NCI-H2029 (cell line): ENCODE measurements at places on chromosomes 7 and 10.

DNA sequence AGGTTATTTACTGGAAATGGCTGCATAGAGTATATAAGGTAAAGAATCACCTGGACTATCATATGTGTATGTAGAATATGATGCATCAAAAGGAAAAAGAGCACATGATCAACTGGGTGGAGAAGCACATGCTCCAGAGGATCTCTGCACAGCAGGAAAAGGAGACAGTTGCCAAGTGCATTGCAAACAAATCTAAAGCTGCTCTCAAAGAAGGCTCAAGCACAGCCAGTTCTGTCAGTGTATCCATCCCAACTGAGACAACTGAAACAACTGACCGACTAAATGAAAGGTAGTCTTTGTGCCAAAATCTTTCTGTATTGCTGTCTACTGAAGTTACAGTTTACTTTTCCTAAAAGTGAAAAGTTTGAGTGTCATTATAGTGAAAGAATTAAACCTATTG, 83.2 kb upstream of the SGCE start:
- DNase-seq, result no peak

GRCh38 chr7:14639801-14640200, 262.8 kb downstream of the DGKB start:
- DNase-seq, result peak; percentile 83

DNA sequence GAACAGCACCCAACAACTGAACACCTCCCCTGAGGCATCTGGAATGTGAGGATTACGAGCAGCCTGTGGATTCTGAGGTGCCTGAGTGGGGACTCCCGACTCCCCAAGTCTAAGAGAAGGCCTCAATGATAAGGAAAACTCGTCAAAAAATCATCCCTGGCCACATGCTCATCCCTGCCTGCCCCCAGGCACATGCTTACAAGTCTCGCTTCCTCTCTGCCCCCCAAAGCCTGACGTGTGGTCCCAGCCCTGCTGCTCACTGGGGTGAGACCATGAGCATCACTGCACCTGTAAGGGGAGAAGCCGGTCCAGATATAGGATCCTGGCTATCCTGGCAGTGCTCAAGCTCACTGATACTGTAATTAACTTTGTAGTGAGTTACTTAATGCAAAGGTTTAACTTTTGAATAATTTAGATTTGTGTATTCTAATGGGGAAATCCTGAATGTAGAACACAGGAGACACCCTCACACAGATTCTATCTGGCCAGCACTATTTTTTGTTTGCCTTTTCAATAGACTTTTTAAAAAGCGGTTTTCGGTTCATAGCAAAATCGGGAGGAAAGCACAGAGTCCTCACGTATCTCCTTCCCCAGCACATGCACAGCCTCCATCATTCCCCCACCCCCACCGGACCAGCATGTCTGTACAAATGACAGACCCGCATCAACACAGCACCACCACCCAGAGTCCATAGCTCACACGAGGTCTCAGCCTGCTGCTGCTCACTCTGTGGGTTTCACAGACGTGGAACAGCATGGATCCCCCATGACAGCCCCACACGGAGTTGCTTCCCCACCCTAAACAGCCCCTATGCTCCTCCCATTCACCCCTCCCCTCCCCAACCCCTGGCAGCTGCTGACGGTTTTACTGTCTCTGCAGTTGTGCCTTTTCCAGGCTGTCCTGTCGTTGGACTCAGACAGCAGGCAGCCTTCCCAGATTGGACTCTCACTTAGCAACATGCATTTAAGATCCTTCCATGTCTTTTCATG, 167.9 kb downstream of the DIP2C start:
- no peak for DNase-seq

DNA sequence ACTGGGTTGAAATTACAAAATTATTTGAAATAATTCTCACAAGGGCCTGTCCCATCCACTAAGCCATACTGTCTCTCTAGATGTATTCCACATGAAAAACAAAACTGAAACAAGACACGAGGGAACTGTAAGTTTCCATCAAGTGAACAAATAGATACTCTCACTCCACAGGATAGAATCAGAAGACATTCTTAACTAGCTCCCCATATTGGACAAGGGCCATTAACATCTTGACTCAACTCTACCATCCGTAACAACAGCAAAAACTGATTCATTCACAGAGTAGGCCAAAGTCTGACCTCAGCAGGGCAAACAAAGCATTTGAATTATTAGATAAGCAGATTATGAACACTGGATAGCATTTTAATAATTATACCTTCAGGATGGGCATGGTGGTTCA, 29.1 kb downstream of the UBE2H start:
- no peak for DNase-seq

DNA sequence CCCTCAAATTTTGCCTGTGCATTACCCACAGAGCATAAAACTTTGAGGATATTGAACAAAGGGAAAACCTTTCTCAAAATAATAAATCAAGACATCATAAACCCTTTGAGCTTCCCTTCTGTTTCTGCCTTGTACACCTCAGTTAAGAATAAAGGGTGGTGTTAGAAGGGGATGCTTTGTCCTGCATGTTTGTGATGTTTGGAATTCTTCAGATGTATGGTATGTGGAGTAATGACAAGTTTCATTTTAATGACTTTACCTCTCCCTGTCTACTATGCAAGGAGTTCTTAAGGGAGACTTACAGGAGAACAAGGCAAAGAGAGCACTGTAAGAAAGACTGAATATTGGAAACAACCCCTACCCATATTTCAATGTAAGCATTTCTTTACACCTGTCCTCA, 99.2 kb downstream of the HECW1 start:
- DNase-seq, result no peak

GRCh38 chr10:73039635-73040034, 57.0 kb downstream of the P4HA1 start:
- DNase-seq, result no peak

DNA sequence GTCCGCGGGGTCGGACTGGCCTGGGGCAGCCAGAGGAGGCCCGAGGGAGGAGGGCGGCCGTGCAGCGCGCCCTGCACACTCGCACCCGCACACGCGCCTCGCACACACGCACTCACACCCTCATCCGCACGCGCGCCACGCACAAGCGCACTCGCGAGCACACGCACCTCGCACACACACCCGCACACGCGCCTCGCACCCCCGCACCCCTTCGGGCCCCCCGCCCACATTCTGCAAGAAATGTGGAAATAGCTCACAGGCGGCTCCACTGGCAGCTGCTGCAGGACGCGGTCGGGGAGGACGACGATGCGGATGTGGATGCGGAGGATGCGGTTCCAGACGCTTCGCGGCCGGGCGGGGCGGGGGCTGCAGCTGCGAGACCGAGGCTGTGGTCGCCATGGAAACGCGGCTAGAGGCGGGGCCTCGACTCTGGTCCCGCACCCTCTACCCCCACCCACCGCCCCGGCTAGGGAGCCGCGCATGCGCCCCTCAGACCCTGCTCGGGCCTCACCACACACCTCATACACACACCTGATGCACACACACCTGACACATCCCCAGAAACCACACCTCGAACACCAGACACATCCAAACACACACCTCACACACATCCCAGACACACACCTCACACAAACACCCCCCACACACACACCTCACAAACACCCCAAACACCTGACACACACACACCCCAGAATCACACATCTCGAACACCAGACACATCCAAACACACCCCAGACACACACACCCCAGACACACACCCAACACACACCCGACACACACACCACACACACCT, at the start of gene CALY:
CALY (minus strand) TSS at position 320 of the 793 bp plus-strand sequence. CDS start 7,907 bp downstream, outside the sequence.
- DNase-seq, result no peak

DNA sequence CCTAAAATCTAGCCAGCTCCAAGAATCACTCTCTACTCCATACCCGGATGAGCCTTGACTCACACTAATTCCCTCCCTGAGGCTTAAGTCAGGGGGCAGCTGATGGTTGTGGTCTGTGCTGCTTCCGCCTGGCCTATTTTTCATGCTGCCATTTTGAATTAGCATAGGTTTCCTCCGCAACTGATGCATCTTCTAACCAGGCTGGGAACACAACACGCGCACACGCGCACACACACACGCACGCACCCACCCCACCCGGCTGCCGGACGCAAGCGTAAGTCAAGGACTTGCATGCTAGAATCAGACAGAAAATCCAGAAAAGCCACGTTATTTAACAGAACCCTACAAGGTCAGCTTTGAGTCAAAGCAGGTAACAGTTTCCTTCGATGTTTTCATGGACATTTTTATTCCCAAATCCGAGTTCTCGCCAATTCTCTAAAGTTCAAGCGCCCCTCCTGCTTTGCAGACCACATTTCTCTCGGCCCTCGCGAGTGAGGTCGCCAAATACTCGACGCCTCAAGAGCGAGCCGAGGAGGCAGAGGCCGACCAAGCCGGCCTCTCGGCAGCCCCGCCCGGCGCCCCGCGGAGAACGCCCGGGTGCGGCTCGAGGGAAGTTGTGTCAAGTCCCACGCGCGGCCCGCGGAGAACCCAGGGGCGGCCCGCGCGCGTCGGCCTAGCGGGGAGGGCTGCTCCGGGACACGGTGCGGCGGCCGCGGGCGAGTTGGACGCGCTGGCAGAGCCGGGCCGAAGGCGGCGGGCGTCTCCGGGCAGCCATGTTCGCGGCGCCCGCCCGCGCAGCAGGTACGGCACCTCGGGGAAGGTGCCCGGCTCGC, 961 bp downstream of the SCRN1 start:
- DNase-seq, result no peak

DNA sequence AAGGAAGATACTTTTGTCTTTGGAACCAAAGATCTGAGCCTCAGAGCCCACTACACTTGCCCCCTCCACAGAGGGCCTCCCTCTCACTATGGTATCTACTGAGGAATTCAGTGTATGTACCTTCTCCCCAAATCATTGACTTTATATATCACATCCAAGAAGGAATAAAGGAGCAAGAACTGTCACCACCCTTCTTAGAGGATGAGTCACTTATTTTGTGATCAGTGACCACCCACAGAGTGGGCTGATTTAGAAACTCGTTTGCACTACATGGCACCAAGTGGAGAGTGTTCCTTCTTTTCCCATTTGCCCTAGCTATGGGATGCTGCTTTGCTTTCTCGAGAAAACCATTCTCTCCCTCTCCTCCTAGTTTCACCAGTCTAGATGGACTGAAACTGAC, 5.7 kb downstream of the TMEM243 start:
- DNase-seq, result no peak

- DNase-seq, result no peak
Measured at GRCh38 chr7:105674200-105674920, 93.1 kb upstream of the EFCAB10 start.

DNA sequence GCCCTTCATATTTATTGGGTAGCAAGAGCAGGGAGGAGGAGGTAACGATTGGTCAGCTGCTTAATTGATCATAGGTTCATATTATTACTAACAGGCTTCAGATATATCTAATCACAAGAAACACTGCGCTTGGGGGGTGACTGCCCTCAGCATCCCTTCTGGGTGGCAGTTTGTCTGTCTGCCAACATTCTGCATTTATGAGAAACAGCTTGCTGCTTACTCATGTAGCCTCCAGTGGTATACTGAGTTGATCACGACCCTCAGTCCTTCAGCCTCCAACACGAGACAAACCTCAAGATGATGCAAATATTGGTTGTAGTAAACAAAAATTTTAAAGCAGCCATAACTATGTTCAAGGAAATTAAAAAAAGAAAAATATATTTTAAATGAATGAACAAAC, 657.8 kb upstream of the PHF14 start:
- no peak for DNase-seq

DNA sequence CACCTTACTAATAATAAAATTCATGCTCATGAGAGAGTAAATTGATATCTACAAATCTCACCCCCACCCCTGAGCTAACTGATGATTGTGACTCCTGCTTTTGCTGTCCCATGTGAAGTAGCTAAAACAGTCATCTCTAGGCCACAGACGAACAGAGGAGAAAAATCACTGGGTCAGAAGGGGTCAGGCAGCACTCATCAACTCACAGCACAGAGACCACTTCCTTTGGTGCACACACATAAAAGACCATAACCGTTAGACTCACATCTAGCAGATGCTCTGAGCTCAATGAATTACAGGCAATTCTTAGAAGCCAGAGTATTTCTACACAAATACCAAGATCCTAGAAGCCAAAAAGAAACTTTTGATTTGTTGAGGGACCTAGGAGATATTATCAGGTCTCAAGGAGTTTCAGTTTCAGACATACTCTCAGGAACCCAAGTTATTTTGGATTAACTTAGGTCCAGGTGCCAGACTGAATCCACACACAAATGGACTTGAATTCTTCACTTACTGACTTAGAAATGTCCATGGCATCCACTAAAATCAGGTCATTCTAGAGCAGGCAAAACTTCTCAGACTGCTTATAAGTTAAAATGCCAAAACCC, 65.0 kb upstream of the TES start:
- DNase-seq, result no peak
